ENCODE measurements at places on chromosomes 7 and 10.
A peak's percentile ranks its signal among the peaks of the same experiment; 100 is the strongest.

GRCh38 chr7:144818511-144818910, 17.3 kb downstream of the TPK1 start:
- no peak for DNase-seq

DNA sequence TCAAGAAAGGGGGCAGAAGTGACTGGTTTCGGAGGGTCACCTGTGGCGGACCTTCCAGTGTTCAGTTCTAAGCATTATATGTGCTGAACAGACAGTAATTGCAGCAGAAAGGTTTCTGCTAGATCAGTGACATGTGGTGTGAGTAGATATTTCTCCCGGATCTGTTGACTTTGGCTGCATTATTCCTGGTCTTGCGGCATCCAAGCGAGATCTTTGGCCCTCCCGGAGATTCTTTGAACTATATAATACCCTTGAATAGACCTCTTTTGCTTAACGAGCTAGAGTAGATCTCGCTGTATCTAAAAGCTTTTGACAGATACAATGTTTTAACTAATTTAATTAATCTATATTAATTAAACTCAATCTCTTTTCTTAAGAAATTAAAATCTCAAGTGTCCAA, 99.8 kb downstream of the PTN start:
- DNase-seq: no peak

GRCh38 chr10:72719941-72720592, 28.1 kb downstream of the MCU start:
- no peak for DNase-seq

- DNase-seq: no peak
Observed at GRCh38 chr10:42926843-42927242, 144.2 kb downstream of the BMS1 start.

GRCh38 chr10:77877441-77878344, 48.9 kb downstream of the DLG5 start:
- no peak for DNase-seq

GRCh38 chr7:25240340-25240739, 12.1 kb upstream of the NPVF start:
- DNase-seq: no peak

DNA sequence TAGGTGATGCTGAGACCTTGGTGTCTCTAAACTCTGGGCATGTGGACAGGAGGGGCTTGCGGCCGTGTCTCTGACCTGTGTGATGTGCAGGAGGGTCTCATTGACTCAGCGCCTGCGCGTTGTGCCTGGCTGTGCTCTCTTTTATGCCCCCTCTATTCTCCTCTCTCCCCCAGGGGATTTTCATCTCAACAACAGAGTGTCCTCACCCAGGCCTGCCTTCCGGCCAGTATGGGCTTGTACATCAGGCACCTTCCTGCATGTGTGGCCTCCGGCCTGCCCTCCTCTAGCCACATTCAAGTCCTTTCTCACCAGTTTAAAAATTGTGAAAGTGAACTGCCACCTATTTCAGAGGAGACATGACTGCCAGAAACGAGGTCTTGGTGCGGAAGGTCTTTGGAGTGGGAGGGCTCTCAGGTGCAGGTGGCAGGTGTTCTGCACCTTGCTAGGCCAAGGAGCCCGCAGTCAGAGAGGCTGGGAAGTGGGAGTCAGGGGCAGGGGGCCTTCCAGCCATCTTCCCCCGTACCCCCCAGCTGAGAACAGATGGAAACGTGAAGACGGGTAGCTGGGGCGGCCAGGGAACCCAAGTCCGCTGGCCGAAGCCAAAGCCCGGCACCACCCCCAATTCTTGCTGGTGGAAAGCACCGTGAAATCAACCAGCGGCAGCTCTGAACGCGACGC, 531 bp upstream of the INTS15 start:
- DNase-seq: no peak

GRCh38 chr10:63899673-63900300, 378.6 kb downstream of the REEP3 start:
- no peak for DNase-seq

DNA sequence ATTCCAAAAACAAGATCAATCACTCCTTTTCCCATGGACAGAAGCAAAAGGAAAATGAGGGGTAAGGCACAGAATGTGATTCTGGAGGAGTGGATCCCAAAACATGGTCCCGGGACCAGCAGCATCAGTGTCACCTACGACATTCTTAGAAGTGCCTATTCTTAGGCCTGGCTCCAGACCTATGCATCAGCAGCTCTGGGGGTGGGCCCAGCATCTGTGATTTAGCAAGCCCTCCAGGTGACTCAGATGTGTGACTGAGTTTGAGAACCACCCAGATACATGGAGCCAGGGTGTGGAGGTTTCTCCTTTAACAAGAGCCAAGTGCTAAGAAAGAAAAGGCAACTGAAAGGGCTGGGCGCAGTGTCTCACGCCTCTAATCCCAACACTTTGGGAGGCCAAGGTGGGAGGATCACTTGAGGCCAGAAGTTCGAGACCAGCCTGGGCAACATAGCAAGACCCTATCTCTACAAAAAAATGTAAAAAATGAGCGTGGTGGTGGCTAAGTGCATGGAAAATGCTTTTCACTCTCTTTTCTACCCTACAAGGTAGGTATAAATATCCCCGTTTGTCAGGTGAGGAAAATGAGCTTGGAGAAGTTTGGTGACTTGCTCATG, 17.1 kb upstream of the ARPC1A start:
- no peak for DNase-seq

- no peak for DNase-seq
Observed at GRCh38 chr10:370449-370825, 235.2 kb downstream of the ZMYND11 start.

GRCh38 chr7:55641811-55642210, 69.5 kb upstream of the VOPP1 start:
- DNase-seq: no peak

- DNase-seq: no peak
Observed at GRCh38 chr7:71824006-71824760, 588.0 kb downstream of the CALN1 start.

GRCh38 chr10:33453081-33454025, 118.9 kb upstream of the NRP1 start:
- no peak for DNase-seq

DNA sequence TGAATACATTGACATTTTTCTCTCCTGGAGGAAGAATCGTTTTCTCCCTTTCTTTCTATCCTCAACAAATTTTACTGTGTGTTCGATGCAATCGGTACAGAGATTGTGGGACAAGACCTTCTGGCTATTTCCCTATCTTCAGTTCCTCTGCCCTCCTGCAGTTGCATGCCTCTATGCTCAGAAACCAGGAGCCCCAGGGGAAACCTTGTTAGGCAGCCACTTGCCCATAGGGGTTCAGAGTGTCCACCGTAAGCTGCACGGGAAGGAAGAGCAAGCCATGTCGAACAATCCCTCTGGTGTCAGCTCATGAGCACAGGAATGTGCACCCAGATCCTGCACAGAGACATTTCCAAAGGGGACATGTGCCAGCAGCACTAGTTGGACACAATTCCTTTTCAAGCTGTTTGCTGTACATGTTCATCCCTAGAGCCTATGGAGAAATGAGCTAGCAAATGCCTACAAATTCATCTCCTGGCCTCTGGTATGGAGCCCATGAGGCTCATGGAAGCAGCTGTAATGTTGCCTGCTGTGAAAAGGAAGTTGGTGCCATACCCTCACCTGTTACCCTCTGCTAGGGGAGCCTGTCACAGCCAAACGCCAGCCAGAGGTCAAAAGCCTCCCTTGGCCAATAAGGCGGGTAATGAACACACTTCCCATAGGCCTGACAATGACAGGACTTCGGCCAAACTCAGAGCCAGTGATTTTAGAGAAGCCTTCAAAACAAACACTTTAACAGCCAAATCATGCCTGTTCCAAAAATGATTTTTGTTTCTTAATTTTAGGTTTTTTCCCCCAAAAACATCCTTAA, 35.9 kb upstream of the ASAH2 start:
- no peak for DNase-seq

GRCh38 chr7:8590791-8591190, 157.4 kb downstream of the NXPH1 start:
- DNase-seq: no peak

GRCh38 chr7:44309271-44310091, 15.9 kb downstream of the CAMK2B start:
- DNase-seq: no peak

- DNase-seq: no peak
Observed at GRCh38 chr7:107196834-107197610, 28.2 kb downstream of the HBP1 start.

GRCh38 chr7:108628678-108629077, 59.0 kb downstream of the DNAJB9 start:
- DNase-seq: no peak

- DNase-seq: peak; percentile 87
Observed at GRCh38 chr10:6721480-6721879, 141.4 kb upstream of the PRKCQ start.

- DNase-seq: no peak
Observed at GRCh38 chr10:28949005-28950004, 272.0 kb downstream of the BAMBI start.

DNA sequence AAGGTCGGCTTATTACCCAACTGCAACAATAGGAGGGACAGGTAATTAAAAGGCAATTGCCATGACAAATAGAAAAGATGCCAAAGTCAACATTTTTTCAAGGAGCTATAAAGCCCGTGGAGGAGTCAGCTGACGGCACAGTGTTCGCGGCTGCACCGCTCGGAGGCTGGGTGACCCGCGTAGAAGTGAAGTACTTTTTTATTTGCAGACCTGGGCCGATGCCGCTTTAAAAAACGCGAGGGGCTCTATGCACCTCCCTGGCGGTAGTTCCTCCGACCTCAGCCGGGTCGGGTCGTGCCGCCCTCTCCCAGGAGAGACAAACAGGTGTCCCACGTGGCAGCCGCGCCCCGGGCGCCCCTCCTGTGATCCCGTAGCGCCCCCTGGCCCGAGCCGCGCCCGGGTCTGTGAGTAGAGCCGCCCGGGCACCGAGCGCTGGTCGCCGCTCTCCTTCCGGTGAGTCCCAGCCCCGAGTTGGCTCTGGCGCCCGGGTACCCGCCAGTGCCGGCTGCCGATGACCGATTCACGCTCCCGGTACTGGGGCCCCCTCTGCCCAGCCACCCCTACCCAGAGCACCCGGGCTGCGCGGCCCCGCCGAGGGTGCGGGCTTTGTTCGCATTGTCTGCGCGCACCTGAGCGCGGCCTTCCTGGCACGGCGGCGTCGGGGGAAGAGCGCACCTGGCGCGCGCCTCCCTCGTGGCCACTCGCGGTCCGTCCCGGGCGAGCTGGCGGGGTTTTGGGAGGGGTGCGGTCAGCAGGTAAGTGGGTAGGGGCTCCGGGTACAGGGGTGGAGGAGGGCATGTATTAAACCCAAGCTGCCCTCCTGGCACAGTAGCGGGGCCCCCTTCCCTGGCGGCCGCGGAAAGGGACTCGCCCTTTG, at the start of gene VWA2:
VWA2 (plus strand) TSS at position 138 of the 877 bp plus-strand sequence. CDS start 9,460 bp downstream, outside the sequence.
- no peak for DNase-seq

- no peak for DNase-seq
Observed at GRCh38 chr7:136845899-136846465, 22.5 kb upstream of the CHRM2 start.

DNA sequence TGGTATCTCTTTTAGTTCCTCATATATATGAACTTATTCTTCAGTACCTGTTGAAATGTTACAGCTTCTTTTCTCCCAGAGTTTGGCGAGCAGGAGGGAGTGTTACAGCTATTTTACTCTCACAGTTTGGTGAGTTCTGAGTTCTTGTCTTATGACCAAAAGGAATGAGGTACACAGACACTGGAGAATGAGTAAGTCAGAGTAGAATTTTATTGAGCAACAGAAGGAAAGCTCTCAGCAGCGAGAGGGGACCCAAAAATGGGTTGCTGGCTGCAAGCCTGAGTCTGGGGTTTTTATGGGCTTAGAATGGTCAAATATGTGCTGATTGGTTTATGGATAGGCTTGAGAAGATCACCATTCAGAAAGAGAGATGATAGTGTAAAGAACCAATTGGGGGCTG, 175.2 kb downstream of the CDK14 start:
- no peak for DNase-seq

- no peak for DNase-seq
Observed at GRCh38 chr10:47025540-47026300, 114.5 kb downstream of the PTPN20 start.
